ENCODE measurements at places on chromosomes 7 and 10.

- peak; percentile 10 for DNase-seq
Observed at GRCh38 chr10:79020605-79021004, 48.2 kb upstream of the ZMIZ1 start.

DNA sequence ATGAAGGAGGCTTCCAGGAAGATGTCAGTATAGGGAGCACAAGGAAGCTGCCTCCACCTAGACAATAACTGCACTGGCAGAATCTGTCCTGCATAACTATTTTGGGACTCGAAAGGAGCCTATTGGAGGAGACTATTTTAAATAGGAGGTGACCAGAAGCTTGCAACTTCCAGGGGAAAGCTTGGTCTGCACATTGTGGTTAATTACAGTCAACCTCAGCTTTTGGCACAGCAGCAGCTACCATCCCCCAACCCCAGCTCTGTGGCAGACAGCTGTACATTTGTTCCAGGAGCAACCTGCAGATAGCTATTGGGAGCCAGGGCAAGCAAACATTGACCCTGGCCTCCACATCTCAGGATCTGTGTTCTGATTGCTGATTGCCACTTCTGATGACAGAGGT, 46.3 kb upstream of the NANOS1 start:
- DNase-seq = no peak

GRCh38 chr10:99628923-99629624, 8.8 kb upstream of the SLC25A28 start:
- no peak for DNase-seq

DNA sequence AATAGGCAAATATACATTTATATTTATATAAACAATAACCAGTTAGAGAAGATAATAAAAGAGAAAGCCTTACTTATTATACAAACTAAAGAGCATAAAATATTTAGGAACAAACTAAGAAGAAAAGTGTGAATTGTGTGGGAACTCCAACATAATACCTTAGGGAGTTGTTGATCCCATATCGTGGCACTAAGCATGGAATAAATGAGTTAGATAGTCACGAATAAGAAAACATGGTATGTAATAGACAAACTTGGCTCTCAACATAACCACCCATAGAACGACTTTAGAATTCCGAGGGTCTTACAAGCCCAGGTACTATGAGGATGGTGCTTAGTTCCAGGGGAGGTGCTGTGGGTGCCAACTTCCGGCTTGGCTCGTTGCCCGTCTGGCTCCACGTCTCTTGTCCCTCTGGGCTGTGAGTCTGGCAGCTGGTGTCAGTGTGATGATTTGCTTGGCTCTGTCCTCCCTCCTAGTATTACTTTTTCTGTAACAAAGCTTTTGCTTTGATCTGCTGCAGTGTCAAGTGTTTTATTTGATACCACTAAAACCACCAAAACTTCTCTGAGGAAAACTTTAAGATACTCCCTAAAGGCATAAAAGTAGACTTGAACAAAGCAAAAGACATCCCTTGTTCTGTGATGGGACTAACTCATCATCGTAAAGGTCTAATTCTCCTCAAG, 9.5 kb upstream of the RBM20 start:
- no peak for DNase-seq

GRCh38 chr7:74047804-74048380, 19.9 kb downstream of the ELN start:
- no peak for DNase-seq

GRCh38 chr10:17309435-17309834, 81.4 kb downstream of the VIM start:
- DNase-seq = no peak

DNA sequence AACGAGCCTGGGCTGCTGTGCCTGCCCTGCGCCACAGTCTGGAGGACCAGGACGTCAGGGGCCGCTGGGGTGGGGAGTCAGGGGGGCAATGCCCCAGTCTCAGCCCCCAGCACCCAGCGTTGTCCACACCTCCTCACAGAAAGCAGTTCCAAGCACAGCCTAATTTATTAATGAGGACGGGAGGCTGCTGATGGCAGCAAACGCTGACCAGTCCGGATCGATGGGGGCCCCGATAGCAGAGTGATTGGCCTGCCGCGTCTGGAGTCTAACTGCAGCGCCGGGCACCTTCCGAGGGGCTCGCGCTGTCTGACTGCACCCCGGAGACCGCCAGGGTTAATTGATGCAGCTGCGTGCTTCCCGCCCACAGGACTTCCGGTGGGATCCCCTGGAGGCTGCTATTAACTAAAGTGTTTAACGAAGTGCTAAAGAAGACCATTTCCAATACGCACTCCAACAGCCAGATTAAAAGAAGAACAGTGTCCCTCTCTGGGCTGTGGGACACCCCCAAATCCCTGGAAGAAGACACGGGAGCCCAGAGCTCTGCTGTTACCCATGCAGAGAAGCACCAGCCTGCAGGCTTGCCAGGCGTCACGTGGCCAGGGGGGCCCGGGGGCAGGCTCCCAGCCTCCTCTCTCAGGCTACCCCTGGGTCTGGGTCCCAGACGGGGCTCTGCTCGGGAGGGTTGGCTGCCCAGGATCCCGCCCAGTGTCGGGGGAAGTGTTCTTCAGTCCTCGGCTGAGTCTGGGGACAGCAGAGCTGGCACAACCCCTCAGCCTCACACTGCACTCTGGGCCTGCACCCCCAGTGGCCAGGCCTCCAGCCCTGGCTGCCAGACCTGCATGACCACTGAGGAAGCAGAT, 63.8 kb downstream of the MICALL2 start:
- DNase-seq = no peak

DNA sequence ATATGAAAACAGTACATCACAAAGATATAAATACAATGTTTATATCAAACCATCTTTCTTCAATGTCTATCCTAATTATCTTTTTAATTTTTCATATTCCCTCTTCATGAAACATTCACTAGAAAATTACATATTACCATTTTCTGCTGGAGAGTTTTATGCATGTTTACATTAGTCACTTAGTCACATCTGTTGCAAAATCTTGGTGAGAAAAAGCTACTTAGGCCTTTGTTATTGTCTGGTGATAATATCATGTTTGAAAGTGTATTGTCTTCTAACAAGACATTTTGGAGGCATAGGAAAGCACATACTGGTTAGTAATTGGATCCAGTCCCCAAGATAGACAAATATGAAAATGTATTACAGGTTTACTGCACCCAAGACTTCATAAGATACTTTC, 163.6 kb downstream of the GNAI1 start:
- DNase-seq = no peak

DNA sequence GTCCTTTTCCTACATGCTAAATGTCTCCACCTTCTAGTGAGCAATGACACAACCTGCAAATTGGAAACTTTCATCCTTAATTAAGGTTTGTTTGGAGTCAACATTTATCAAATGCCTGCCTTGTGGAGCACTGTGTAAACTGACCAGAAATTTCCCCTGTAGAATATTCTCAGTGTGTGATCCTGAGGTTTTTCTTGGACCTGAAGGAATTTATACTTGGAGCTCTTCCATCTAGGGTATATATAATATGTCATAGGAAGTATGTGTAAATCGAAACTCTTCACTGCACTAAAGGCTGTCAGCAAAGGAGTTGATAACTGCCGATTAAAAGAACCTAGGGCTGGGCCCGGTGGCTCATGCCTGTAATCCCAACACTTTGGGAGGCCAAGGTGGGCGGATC, 152.4 kb downstream of the NSUN6 start:
- no peak for DNase-seq

DNA sequence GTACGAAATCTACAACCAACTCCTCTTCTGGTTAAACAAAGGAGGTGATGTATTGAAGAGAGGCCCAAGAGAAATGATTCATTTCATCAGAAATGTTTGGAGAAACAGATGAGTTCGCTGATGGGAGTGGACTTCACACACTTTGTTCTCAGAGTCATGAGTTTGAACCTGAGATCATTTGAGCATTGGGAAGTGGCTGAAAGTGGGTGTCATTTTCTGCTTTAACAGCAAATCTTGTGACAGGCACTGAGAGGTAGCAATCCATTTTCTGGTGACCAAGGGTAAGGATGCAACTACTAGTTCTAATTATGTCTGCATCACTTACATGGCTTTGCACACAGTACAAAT, 51.4 kb downstream of the RBM20 start:
- DNase-seq = no peak

GRCh38 chr10:22992075-22992474, 64.2 kb downstream of the ARMC3 start:
- no peak for DNase-seq

- DNase-seq = no peak
Observed at GRCh38 chr10:128525444-128525843, 399.2 kb upstream of the MKI67 start.

GRCh38 chr10:44914891-44915290, 3.8 kb downstream of the TMEM72 start:
- no peak for DNase-seq

- DNase-seq = no peak
Observed at GRCh38 chr7:1678571-1679325, 8.7 kb downstream of the ELFN1 start.
